ENCODE measurements at places on chromosomes 6 and 20.

GRCh38 chr20:9457136-9457535 is 57.3 kb upstream of the LAMP5 start:
- DNase-seq, result no peak

GRCh38 chr6:44576132-44576631 is 188.7 kb downstream of the CDC5L start:
- peak; percentile 32 for DNase-seq

- DNase-seq, result no peak
Observed at GRCh38 chr20:8670893-8671215, 398.0 kb upstream of the PLCB4 start.

GRCh38 chr20:55684578-55684977 is 320.7 kb downstream of the CBLN4 start:
- peak; percentile 50 for DNase-seq

- DNase-seq, result no peak
Observed at GRCh38 chr6:169368200-169368599, 114.6 kb upstream of the THBS2 start.

- no peak for DNase-seq
Observed at GRCh38 chr6:15969236-15969778, 159.6 kb upstream of the MYLIP start.

DNA sequence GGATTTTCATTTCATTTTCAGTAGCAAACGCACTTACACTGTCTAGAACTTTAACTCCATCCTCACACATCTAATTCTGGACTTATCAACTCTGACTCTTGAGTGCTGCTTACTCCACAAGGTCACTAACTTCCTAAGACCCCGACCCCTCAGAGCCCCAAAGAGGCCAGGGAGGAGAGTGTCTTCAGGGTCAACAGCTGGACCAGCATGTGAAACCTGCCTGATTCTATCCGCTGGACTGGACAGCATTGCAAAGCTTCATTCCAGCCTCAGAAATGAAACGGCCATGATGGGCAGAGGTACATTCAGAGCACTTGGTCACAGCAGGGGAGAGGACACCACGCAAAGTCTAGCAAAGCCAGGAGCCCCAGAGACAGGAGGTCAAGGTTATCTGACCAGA is 9.1 kb downstream of the RNASET2 start:
- DNase-seq, result no peak

GRCh38 chr20:23120936-23121750 is 35.0 kb upstream of the CD93 start:
- DNase-seq, result no peak

- DNase-seq, result no peak
Observed at GRCh38 chr20:58526411-58526810, 11.2 kb upstream of the APCDD1L start.

GRCh38 chr6:112934433-112935327 is 587.5 kb downstream of the RFPL4B start:
- DNase-seq, result no peak

DNA sequence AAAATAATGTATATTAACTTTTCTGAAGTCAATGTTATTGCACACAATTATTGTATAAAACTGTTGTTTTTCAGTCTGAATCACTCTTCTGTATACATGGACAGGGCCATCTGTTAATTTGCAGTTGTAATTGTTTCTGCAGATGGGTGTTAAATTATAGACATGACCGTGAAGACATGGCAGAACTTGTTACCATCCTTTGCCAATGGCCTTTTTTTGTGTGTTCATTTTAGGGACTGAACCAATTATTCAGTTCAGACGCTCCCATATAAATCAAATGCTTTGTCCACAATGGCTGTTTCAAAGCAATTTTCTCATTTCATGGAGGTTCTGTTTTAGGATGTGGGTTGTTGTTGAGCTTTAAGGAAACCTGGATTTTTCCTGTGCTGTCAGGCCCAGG is 533.7 kb downstream of the DOK5 start:
- DNase-seq, result no peak

- no peak for DNase-seq
Observed at GRCh38 chr6:133645966-133646740, 242.8 kb upstream of the TCF21 start.

GRCh38 chr20:4780245-4780644 is 58.5 kb downstream of the PRND start:
- no peak for DNase-seq

DNA sequence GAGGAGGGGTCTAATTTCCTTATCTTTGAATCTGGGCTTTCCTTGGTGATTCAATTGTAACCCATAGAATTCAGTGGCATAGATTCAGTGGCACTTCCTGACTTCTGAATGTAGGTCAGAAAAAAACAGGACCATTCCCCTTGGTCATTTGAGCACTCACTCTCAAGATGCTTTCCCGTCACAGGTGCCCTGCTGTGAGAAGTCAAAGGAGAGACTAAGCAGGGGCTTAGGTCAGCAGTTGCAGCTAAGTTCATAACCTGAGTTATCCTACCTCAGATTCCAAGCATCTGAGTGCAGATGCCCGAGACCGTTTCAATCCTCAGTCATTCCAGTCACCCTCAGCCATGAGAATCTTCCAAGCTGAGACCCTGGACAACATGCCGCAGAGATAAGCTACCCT is 506.6 kb downstream of the FRK start:
- no peak for DNase-seq

DNA sequence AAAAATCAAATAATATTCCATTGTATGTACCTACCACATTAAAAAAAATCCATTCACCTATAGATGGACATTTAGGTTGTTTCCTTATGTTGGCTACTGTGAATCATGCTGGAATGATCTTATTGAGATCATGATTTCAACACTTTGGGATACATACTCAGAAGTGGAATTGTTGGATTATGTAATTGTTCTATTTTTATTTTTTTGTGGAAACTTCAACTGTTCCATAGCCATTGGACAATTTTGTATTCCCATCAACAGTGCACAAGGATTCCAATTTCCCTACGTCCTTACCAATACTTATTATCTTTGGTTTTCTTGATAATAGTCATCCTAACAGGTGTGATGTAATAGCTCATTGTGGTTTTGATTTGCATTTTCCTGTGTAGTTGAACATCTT is 834.0 kb downstream of the MAFB start:
- no peak for DNase-seq

- DNase-seq, result no peak
Observed at GRCh38 chr6:35128496-35128895, 12.6 kb downstream of the TCP11 start.

DNA sequence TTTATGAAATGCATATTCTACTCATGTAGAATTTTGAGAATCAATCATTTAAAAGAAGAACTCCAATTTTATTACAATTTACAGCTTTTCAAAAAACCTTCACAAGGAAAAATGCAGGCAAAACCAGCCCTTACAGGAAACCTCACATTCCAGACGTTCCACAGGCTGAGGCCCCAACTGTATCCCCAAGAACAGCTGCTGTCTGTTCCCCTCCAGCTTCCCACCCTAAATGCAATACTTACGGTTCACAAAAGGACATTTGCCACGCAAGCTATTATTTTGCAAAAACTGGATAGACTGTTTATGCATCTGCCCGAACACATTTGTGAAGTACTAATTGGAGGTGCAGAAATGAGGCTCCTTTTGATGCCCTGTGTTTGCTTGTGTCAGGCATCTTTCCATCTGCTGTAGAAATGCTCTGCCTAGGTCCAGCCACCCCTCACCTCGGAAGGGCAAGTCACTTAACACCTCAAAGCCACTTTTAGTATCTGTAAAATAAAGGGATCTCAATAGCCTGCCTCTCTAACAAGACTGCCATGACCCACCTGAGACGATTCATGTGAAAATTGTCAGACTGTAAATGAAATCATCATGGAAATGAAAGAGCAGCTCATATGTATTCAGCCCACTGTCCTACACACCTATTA is 26.5 kb downstream of the PDE10A start:
- peak; percentile 64 for DNase-seq

DNA sequence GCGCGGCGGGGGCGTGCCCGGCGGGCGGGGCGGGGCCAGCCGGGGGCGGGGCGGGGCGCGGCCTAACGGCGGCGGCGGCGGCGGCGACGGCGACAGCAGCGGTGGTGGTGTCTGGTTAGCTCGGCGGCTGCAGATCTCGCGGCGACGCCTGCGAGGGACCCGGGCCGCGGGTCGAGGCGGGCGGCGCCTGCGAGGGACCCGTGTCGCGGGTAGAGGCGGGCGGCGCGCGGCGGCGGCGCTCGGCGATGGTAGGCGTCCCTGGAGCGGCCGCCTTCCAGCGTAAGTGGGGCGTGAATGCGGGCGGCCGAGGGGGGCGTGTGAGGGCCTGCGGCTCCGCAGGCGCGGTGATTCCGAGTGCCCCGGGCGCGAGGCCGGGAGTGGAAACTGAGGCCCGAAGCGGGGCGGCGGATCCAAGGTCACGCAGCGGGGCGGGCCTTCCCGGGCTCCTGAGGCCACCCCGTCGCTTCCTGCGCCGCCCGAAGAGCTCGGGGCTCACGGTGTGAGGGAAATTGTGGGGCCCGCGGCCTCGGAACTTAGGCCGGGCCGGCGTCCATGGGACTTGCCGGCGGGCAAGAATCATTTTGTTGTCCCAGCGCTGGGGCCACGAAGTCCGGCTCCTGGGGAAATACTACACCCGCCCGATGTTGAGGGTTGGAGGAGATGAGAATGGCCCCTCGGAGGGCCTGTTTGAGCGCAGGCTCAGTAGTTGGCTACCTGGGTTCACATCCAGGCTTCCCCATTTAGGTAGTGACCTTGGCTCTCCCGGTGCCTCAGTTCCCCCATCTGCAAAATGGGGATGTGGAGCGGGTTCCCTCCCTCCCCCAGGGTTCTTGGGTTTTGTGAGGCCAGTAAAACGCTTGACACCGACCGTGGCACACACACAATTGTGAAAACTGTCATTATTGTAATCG is at the start of gene CBFA2T2:
Gene CBFA2T2 (plus strand): TSS at position 74 of the 911 bp plus-strand sequence. CDS start 172 bp downstream, at position 246.
- DNase-seq, result peak; percentile 75

DNA sequence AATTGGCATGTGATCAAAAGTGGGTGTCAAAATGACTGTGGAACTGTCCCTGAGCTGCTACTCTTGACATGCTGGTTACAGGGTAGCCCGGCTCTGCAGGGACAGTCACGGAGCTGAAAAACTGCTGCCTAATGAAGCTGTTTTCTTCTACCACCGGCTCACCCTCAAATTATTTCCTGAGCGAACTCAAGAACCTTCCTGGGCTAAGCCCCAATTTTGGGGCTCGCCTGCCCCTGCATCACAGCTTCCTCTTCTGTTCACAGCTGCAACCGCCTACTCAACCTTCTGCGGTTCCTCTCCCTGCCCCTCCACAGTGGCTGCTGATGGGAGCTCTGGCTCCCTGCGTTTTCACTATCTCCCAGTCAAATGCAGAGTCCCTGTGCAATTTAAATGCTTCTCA is 110.8 kb upstream of the MLN start:
- DNase-seq, result no peak

DNA sequence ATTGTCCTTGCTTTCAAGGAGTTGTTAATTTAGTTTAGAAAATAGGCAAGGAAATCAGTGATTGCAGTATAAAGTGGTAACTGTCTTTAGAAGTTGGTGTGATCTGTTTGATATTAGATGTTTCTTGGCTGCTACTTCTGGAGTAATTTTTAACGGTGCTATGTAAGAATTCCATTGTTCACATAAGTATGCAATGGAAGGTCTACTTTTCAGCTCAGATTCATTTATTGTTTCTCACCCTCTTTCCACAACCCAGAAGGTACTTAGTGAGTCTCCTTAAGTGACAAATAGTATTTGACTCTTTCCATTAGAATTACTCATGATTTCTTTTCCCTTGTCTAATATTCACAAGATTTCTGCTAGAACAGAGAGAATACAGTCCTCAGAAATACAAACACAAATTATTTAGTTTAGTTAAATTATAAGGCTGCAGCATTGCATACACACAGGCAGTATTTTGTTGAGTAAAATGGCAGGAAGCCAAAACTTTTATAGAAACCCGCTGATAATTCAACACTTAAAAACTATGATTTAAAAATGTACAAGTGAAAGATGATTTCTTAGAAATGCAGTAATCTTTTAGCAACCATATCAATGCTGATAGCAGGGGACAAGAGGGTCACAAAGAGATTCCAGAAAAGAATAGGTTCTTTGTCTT is 554.3 kb downstream of the CD109 start:
- DNase-seq, result peak; percentile 33

DNA sequence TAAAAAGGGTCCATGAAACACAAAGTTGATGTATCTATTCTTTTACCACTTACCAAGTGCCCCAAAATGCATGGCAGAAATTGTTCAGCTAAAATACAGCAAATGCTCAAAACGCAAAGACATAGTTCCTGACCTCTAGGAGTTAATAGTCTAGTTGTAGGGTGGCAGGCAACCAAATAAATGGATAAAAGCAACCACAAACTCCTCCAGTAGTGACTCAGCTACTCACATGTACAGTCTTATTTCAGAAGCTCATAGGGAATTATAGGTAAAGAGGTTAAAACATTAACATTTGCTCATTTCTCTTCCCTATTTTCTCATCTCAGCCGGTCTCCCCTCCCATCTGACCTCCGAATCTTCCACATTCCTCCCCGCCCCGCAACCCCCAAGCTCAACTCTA is 143.9 kb upstream of the INSM1 start:
- DNase-seq, result no peak

- DNase-seq, result peak; percentile 86
Observed at GRCh38 chr6:30883685-30884520, at the start of gene DDR1. Gene DDR1 (plus strand): TSS chr6:30884519. CDS start chr6:30888730, 4,211 bp downstream.

- DNase-seq, result no peak
Observed at GRCh38 chr6:6997263-6998193, 110.2 kb upstream of the RREB1 start.

DNA sequence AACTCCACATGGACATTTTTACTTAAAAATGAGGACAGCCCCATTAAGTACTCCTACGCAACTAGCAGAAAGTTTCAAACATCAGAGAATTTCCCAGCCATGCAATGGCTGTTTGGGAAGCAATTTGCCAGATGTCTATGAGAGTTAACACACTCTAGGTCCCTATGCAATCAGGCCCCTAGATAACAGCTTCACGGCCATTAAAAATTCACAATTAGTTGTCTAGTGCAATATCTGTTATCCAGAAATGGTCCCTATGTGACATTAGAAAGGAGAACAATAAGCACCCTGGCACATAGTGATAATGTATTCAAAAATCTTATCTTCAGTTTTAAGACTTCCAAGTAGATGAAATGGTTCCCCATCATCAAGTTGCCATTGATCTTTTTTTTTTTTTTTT is 174.3 kb upstream of the NRSN1 start:
- DNase-seq, result no peak

- no peak for DNase-seq
Observed at GRCh38 chr6:132465530-132466485, 47.1 kb downstream of the STX7 start.

DNA sequence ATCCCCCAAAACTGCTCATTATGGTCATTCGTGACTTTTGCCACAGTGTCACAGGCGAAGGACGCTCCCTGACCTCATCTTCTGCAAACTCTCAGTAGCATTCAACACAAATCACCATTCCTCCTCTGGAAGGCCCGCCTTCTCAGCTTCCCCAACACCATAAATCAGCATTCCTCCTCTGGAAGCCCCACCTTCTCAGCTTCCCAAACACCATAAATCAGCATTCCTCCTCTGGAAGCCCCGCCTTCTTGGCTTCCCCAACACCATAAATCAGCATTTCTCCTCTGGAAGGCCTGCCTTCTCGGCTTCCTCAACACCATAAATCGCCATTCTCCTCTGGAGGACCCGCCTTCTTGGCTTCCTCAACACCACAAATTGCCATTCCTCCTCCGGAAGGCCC is 288.0 kb upstream of the AGPAT4 start:
- DNase-seq, result no peak

GRCh38 chr20:38601216-38602184 is at the start of gene ARHGAP40:
Gene ARHGAP40 (plus strand): TSS chr20:38601809.
- peak; percentile 42 for DNase-seq

GRCh38 chr6:42030585-42031506 is 19.5 kb upstream of the TAF8 start:
- DNase-seq, result peak; percentile 79

- no peak for DNase-seq
Observed at GRCh38 chr6:144161975-144162374, 11.7 kb downstream of the STX11 start.

GRCh38 chr20:10094566-10095173 is 59.9 kb downstream of the ANKEF1 start:
- DNase-seq, result no peak

Measured in lung (tissue), 17 donors.